ENCODE measurements at places on chromosomes 3 and 15.

DNA sequence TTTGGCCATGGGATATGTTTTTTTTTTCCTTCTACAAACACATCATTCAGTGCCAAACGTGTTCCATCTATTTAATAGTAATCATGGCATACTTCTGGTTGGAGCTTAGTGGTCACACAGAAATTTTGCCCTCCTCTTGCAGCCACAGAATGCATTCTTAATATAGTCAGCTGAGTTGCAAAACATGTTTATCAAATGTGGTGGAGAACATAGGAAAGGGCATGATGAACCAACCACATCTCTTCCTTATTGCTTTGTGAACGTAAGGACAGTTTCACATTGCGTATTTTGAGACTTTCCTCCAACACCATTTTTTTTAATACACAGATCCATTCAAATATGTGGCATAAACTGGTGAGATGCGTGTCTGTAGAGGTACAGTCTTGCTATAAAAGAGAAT is 106.8 kb downstream of the BBX start:
- DNase-seq, result no peak

DNA sequence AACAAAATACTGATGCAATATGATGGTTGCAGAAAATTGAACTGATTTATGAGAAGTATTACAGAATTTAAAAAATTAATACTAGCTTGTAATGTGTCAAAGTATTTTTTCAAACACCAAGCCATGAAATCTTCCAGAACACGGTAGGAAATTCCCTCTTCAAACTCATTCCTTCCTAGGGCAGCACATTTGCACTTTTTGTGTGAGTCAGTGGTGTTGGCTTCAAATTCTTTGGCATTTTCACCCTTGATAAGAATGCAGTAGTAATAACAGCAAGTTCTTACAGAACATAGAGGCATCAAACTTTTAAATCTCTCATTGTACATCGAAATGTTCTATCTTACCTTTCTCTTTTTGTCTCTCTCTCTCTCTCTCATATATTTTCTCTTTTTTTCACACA is 191.8 kb downstream of the CGGBP1 start:
- DNase-seq, result no peak

- DNase-seq, result no peak
Measured at GRCh38 chr3:94162700-94163099, 99.8 kb downstream of the NSUN3 start.

- no peak for DNase-seq
Measured at GRCh38 chr3:171419457-171419856, 40.7 kb downstream of the TNIK start.

DNA sequence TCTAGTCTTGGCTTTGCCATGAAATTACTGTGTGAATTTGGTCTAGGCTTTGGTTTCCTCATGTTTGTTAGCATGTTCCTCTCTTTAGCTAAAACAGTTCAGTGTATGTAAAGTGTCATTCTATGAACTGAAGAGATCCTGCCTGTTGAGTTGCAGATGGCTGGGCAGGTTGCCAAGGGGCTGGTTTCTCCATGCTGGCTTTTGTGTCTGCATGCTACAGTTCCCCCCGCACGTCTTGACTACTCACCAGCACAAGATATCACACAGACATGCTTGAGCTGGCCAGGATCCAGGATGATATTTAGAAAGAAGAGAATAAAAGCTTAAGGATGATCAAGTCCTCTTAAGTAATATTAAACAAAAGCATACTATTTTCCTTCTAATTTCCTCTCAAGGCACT is 90.2 kb downstream of the CERS3 start:
- no peak for DNase-seq

- DNase-seq, result no peak
Measured at GRCh38 chr15:74725225-74725774, at the start of gene CYP1A1. Gene CYP1A1, minus strand, starts transcription at chr15:74725528. Its CDS starts 2,431 bp downstream, at chr15:74723097.

- peak; percentile 44 for DNase-seq
Measured at GRCh38 chr3:129690406-129690805, 83.9 kb upstream of the PLXND1 start.

DNA sequence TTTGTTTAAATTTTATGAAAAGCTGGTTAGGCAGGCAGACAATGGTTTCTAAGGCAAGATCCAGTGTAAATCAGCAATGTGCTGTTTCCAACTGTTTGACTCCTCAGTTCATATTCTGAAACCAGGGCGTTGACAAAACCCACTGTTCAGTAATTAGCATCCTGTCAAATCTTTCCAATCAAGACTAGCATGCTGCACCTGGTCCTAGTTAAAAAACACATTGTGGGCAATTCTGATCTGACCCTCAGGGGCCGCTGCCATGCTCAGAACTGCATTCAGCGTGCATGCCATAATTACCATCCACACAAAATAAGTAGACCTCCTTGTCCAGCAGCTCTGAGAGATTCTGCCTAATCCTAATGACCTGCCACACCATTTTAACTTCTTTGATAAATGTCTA is 20.9 kb upstream of the RBP1 start:
- DNase-seq, result no peak

GRCh38 chr3:107670986-107671385 is 148.2 kb downstream of the BBX start:
- no peak for DNase-seq

- DNase-seq, result no peak
Measured at GRCh38 chr3:62246094-62246493, 127.3 kb downstream of the FEZF2 start.

- no peak for DNase-seq
Measured at GRCh38 chr3:111352585-111352984, 189.4 kb upstream of the CD96 start.

DNA sequence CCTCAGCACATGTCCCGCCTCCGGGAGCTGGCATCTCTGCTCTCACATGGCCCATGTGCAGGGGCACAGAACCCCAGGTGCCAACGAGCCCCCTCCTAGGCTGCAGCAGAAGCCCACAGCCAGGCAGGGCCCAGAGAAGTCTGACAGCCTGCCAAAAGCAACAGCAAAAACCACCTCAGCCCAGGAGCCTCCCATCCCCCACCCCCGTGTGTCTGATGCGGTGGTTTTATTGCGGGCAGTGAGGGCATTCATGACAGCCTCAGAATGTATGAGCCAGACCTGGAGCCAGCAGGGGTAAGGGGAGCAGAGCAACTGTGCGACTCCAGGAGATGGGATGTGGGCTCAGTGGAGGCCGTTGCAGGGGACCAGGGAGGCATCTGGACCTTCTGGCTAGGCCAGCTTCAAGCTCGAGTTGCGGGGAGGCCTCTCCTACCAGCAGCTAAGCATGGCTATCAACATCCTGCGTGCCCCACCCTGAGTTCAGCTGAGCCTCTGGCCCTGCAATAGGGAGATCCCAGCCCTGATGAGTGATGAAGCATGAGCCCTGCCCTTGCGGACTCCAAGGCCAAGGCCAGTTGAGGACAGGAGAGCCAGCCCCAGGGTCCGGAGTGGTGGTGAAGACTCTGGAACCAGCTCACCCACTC is 52.5 kb downstream of the CYP11A1 start:
- no peak for DNase-seq

- DNase-seq, result no peak
Measured at GRCh38 chr15:44736181-44736765, at the start of gene TRIM69. Gene TRIM69, plus strand, starts transcription at chr15:44736528. Its CDS starts 177 bp downstream, at chr15:44736705.

GRCh38 chr3:168977716-168978374 is 685.7 kb downstream of the MECOM start:
- no peak for DNase-seq

DNA sequence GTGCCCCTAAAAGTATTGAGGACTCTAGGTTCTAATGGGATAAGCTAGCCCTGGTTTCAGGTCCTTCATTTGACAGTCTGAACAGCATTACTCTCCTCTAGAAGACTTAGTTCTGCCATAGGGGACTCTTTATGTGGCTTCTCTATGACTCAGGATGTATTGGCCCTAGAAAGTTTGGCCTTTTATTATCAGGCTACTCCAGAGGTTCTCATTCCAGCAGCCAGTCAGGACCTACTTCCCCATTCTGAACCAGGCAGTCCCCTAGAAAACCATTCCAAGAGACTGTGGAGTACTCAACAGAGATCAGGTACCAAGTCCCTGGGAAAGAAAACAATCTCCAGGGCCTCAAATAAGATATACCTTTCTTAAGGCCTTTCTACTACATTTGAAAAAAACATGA is 157.9 kb upstream of the TSPAN3 start:
- no peak for DNase-seq

DNA sequence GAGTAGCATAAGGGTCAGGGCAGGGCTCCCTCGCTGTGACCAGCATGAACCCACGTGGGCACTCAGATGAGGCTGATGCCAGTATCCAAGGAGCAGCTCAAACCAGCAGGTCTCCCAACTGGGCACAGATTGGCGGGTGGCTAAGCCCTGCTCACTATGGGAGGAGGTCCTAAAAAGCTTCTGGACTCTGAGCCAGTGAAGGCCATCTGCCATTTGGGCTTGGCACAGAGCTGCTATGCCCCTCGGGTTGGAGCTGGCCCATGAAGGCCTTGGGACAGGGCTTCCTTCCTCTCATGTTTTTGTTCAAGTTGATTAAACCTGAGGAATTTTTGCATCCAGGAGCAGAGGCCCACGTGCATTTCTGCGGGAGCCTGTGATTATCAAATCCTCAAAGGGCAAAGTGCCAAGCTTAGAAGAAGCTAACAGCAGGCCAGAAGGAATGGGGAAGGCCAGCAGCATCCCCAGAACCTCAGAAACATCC is 4.3 kb upstream of the STRA6 start:
- no peak for DNase-seq

GRCh38 chr3:63961891-63962290 is 49.7 kb upstream of the SCAANT1 start:
- DNase-seq, result no peak

GRCh38 chr3:11803977-11804892 is 42.5 kb downstream of the TAMM41 start:
- peak; percentile 64 for DNase-seq

DNA sequence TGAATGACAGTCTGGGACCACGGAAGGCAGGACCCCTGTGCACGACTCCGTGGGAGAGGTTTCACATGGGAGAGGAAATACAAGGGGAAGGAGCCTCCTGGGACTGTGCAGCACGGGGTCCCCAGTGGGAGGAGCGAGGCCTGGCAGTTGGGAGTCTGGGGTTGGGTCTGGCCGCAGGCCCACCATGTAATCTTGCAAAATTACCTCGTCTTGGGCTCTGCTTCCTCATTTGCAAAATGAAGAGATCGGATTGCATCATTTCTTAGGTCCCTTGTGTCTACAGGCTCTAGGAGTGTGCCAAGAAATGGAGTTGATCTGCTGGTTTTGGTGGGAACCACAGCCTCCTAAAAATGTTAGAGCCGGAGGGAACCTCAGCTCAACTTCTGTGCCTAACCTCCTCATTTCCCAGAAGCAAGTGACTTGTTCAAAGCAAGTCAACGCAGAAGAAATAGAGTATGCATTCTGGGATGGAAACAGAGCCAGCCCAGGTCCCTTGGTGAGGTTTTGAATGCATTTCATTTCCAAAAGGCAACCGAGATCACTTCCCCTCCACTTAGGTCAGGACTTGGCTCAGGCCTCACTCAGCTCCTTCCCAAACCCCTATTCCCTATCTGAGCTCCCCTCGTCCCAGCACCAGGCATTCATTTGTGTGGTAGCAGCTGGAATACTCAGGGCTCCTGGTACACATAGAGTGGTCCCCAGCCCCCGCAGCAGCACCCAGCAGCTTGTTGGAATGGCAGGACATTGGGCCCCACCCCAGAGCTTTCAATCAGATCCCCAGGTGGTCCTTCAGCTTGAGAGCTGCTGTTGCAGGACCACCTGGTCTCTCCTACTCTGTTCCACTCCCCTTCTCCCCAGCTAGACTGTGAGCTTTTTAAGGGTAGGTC is 267.7 kb downstream of the XXYLT1 start:
- DNase-seq, result no peak

GRCh38 chr3:63746211-63746610 is 72.9 kb upstream of the C3orf49 start:
- no peak for DNase-seq

DNA sequence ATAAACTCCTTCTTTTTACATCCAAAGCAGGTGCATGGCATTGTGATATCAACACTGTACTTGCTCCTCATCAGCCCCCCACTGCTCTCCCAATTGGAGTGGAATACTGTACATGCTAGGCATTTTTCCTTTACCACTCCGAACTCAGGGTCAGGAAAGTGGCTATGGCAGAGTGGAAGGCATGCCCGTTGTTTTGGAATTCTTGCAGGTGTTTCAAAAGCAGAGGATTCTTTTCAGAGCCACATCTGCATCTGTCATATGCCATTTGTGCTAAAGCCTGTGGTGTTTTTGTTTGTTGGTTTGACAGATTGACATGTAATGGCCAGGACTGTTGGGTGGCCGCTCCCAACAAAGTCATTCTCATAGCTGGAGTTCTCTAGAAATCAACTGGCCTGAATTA is 41.7 kb downstream of the SOX2 start:
- no peak for DNase-seq

- no peak for DNase-seq
Measured at GRCh38 chr3:7700977-7701376, 800.6 kb upstream of the LMCD1 start.

DNA sequence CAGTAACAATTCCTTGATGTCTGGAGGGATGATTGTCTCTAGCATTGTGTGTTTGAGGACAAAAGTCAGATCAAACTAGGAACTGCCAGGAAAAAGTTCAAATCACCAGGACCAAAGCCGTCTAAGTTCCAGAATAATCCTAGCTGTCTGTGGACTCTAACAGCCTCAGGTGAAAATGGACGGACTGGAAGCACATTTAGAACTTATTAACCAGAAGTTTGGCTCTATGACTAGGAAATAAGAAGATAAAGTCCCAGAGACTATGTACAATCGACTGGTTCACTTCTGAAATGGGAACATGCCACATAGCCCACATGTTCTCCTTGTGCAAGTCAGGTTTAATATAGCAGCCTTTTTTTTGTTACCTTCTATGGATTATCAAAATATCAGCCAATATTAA is 50.6 kb upstream of the SGO1 start:
- no peak for DNase-seq

DNA sequence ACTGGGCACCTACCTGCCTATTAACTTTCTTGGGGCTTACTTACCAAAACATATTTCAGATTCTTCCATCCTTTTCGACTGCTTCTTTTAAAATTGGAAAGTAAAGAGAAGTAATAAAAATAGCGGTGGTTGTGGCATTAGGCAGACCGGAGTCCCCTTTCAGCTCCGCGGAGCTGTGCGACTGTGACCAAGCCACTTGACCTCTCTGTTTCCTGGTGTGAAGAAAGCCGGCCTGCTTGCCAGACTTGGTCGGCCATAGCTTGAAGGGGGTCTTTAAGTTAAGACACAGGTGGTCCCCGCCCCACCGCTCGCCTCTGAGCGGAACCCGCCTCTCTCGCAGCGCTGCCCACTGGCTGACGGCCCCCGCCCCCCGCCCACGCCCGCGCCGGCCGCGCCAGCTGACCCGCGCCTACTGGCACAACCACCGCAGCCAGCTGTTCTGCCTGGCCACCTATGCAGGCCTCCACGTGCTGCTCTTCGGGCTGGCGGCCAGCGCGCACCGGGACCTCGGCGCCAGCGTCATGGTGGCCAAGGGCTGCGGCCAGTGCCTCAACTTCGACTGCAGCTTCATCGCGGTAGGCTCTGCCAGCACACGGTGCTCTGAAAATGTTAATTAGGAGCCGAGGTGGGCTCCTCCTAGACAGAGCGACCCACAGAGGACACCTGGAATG is 18.3 kb downstream of the NOX5 start:
- DNase-seq, result no peak

Data from hepatic stellate cell (primary cell).